HepG2 (cell line): ENCODE measurements at places on chromosomes 13 and 19. TPM values are rescaled to one million over a fixed set of nuclear protein-coding genes. Genes with fewer than 3 reads are reported as not detected.

The ZNF90 gene
- total RNA-seq = 3.8 and 4.0 TPM in 2 replicates

GRCh38 chr13:108121406-108121805 is 93.9 kb downstream of the LIG4 start:
- DNase-seq = peak; percentile 1

- no peak for DNase-seq
Observed at GRCh38 chr13:93957371-93957770, 522.1 kb downstream of the DCT start.

DNA sequence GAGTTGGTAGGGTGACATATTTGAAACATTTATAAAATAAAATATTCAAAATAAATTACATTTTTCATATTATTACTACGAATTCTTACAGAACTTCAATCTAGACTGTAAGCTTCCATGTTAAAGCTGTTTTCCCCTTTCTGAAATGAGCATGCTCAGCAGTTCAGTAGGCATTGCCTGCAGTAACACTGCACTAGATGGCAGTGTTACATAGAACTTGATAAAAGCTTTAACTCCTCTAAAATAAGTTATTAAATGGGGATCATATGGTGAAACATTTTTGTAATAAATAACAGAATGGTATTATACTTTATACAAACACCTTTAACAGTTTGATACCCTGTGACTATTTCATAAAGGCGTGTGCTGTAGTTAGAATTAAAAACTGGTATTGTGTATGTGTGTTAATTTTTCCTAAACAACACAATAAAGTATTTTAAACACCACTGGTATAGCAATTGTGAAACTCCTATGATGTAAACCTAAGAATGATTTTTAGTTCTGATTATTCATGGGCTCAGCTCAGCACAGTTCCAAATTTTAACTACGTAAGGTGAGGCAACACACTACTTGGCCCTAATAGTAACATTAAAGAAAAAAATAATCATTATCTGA is 11.6 kb upstream of the GPR18 start:
- peak; percentile 25 for DNase-seq

DNA sequence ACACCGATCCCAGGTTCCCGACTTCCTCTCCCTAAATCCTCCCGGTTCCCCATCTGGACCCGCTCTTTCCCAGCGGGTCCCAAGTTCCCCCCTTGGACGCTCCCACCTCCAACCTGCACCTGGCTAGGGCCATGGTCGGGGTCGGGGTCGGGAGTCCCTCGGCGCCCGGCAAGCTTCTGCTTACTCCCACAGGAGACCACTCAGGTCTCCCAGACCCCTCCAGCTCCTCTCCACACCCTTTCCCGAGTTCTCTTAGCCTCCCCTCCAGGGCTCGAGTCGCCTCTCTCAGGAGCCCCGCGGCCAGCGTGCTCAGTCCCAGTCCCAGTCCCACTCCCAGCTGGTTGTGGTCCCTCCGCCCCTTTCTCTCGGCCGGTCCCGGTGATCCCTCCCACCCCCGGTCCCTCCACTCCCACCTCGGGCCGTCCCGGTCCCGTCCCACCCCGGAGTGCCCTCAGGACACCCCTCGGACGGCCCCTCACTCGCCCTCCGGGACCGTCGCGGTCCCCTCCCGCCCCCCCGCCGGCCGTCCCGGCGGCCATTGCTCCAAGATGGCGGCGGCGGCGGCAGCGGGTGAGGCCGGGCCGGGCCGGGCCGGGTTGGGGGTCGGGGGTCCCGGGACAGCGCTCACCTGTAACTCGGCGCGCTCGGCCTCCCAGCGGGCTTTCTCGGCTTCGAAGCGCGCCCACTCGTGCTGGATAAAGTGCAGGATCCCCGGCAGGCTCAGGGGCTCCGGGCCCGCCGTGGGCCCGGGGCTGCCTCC is at the start of gene FKRP:
TSS of gene FKRP (plus strand) at position 537 of the 760 bp plus-strand sequence. CDS start 9,394 bp downstream, outside the sequence.
- no peak for DNase-seq

- no peak for DNase-seq
Observed at GRCh38 chr19:3784607-3785450, 1.4 kb downstream of the MATK start.

The ZNF492 gene
- not detected in 2 replicates for total RNA-seq

GRCh38 chr13:45933203-45933908 is 81.8 kb upstream of the SIAH3 start:
- DNase-seq = no peak

The RDH8 gene
- not detected in 2 replicates for total RNA-seq

- no peak for DNase-seq
Observed at GRCh38 chr19:38559428-38560401, 58.0 kb downstream of the MAP4K1 start.

GRCh38 chr13:50677258-50677657 is 166.2 kb downstream of the DLEU7 start:
- DNase-seq = no peak

The RCBTB1 gene
- 21.6 and 28.3 TPM in 2 replicates for total RNA-seq

DNA sequence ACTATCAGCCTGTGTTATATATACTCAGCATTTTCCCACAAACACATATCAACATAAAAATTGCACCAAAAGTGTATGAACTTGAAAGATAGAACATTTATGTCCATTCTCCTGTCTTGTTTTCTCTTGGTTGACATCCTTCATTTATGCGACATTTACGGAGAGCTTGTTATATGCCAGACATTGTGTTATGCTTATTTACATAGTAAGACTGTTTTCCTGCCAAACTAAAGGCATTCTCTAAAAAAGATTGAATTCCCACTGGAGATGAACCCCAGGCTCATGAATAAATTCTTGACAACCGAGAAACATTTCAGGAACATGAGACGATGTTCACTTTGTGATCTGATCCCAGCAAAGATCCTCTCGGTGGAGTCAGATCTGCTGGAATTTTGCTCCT is 131.0 kb downstream of the RAP2A start:
- no peak for DNase-seq

DNA sequence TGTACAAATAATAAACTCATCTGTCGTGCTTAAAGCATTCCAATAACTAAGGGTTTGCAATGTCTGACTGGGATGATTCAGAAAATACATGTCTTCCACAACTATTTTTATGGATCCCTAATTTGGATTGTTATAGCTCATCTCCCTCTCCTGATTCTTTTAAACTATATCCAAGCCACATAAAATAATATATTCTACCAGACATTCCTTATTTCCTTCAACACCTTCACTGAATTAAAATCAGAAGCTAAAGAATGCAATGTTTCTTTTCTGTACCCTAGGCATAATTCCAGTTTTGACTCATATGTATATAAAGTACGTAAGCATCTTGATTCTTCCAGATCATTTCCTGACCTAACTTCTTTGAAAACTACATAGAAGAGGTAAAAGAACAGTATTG is 420.4 kb downstream of the EFNB2 start:
- no peak for DNase-seq

- no peak for DNase-seq
Observed at GRCh38 chr13:55497486-55497885, 1643.2 kb upstream of the PRR20A start.

The MARCHF2 gene
- total RNA-seq = 10.6 and 12.7 TPM in 2 replicates

The NLRP4 gene
- total RNA-seq = not detected in 2 replicates

The SCEL gene
- not detected in 2 replicates for total RNA-seq

DNA sequence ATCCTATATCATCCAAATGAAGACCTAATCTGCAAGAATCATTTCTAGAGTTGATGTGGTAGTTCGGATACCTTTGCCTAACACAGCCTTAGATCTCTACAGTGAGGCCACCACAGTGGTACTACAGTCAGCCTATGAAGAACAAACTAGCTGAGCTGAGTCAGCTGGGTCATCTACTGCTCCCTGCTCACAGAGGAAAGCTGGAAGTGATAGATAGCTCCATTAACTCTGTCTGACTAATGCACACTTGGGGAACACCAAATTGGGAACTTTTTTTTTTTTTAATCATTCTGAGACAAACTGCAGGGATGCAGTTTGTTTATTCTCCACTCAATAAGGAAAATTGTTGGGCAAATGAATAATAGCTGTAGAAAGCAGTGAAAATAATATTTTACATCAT is 1160.6 kb downstream of the PCDH9 start:
- no peak for DNase-seq

- no peak for DNase-seq
Observed at GRCh38 chr19:40598918-40599307, 2.3 kb upstream of the LTBP4 start.

DNA sequence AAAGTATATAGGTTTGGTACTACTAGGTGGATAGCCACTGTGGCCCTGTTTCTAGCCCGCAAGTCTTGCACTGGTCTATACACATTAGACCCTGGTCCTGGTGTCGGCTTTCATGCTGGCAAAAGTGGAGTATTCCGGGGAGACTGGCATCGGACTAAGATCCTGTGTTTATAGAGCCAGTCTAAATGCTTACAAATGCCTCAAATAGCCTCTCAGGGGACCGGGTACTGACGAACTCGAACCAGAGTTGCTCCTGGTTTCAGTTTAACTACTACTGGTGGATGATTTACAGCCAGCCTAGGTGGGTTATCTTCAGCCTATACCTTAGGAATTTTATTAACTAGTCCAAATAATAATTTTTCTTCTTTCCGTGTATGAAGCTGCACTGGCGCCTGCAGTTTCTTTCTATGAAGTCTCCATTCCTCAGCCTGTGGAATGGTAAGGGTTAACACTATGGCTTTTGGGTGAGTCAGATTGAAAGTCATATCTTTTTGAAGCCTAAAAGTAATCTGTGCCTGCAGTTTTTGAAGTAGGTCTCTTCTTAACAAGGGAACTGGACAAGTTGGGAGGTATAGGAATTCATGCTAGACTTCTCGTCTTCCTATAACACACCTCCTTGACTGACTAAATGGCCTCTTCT is 51.3 kb downstream of the OR10H4 start:
- no peak for DNase-seq

The LILRB5 gene
- not detected in 2 replicates for total RNA-seq

DNA sequence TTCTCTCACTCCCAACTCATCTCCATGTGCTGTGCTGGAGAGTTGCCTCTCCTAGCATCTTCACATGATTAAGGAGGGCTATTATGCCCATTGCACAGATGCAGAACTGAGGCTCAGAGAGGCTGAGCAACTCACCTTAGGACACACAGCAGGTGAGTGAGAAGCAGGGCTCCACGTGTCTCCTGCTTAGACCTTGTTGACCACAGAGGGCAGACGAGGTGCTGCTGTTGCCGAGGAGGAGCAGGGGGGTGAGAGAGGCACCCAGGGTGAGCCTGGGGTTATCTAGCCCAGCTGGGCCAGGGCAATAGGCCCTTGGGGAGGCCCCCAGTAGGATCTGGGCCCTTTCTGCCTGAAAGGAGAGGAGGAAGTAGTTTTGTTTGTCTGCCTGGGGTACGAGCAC is 2.4 kb upstream of the HSH2D start:
- DNase-seq = no peak

The TMEM145 gene
- 0.07 TPM in 1 of 2 replicates, not detected in the other for total RNA-seq

- no peak for DNase-seq
Observed at GRCh38 chr19:19324059-19324770, 3.6 kb downstream of the MAU2 start.

The CALR gene
- 420 and 898 TPM in 2 replicates for total RNA-seq

GRCh38 chr13:88887045-88887662 is 1216.0 kb downstream of the SLITRK5 start:
- DNase-seq = peak; percentile 27

DNA sequence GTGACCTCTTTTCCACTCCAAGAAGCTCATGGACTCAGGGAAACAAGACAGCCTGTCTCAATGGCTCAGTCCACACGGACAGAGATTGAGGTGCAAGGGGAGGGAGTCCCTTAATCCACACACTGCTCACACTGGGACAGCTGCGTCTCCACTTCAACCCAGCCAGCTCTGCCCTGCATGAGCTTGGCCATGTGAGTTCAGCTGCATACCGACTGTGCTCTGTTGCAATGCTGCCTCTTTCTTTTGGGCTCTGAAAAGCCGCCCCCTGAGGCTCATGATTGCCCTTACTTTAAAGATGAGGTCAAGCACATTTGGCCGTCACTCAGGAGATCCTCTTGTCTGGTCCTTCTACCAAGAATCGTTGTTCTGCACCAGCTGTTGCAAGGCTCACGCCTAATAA is 64.8 kb upstream of the KCTD15 start:
- no peak for DNase-seq

GRCh38 chr13:76596216-76596615 is 290.0 kb downstream of the KCTD12 start:
- DNase-seq = no peak

The SMIM44 gene
- not detected in 2 replicates for total RNA-seq

GRCh38 chr19:53810187-53810546 is 13.9 kb downstream of the NLRP12 start:
- DNase-seq = no peak

DNA sequence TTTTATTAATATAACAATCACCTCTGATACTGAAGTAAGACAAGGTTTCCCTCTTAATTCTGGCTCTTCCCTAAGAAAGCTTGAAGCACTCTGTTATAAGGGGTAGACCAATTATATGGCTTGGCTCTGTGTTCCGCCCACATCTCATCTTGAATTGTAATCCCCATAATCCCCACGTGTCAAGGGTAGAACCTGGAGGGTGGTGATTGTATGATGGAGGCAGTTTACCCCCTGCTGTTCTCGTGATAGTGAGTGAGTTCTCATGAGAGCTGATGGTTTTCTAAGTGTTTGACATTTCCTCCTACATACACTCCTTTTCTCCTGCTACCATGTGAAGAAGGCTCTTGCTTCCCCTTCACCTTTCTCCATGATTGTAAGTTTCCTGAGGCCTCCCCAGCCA is 363.8 kb upstream of the PCDH20 start:
- DNase-seq = no peak

- DNase-seq = no peak
Observed at GRCh38 chr13:30968846-30969245, 36.4 kb downstream of the TEX26 start.

The RAB3A gene
- 0.53 and 0.58 TPM in 2 replicates for total RNA-seq

DNA sequence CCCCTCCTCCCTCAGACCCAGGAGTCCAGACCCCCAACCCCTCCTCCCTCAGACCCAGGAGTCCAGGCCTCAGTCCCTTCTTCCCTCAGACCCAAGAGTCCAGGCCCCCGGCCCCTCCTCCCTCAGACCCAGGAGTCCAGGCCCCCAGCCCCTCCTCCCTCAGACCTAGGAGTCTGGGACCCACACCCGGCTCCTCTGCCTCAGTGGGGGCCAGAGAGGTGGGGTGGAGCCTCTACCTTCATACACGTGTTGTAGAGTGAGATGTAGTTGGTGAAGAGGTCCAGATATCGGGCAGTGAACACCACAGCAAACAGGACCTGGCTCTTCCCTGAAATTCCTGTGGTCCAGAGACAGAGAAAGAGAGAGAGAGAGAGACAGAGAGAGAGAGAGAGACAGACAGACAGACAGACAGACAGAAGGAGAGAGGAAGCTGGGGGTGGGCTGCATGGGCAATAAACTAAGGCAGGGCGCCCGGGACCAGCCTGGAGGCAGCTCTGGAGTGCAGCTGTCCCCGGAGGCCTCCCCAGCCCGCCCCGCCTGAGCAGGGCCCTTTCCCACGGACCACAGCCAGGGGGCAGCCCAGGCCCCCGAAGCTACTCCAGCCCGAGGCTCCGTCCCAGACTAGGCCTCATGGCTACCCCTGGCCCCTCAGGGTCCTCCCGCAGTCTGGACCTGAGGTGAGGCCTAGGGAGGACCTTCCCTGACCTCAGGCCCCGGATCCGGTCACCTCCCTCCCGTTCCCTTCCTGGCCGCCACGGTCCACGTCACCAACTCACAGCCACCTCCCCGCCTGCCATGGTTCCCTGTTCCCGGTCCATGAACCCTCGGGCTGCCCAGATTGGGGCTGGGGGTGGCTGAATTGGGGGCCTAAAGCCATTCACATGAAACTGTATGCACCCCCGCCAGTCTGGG is 907 bp downstream of the KDELR1 start:
- peak; percentile 44 for DNase-seq

- no peak for DNase-seq
Observed at GRCh38 chr13:29484796-29485195, 110.7 kb downstream of the SLC7A1 start.

The RFPL4AL1 gene
- not detected in 2 replicates for total RNA-seq

- DNase-seq = no peak
Observed at GRCh38 chr19:14022469-14022868, 5.5 kb upstream of the RLN3 start.
